ENCODE measurements at places on chromosomes 5 and 9.

- DNase-seq: no peak
Observed at GRCh38 chr9:1261266-1261665, 211.1 kb downstream of the DMRT2 start.

- no peak for DNase-seq
Observed at GRCh38 chr5:103424026-103424425, 138.6 kb downstream of the NUDT12 start.

- no peak for DNase-seq
Observed at GRCh38 chr5:29930316-29930715, 1263.2 kb upstream of the CDH6 start.

- no peak for DNase-seq
Observed at GRCh38 chr5:160221082-160221481, 8.2 kb upstream of the FABP6 start.

- DNase-seq: no peak
Observed at GRCh38 chr5:2200261-2200950, 317.7 kb upstream of the IRX4 start.

DNA sequence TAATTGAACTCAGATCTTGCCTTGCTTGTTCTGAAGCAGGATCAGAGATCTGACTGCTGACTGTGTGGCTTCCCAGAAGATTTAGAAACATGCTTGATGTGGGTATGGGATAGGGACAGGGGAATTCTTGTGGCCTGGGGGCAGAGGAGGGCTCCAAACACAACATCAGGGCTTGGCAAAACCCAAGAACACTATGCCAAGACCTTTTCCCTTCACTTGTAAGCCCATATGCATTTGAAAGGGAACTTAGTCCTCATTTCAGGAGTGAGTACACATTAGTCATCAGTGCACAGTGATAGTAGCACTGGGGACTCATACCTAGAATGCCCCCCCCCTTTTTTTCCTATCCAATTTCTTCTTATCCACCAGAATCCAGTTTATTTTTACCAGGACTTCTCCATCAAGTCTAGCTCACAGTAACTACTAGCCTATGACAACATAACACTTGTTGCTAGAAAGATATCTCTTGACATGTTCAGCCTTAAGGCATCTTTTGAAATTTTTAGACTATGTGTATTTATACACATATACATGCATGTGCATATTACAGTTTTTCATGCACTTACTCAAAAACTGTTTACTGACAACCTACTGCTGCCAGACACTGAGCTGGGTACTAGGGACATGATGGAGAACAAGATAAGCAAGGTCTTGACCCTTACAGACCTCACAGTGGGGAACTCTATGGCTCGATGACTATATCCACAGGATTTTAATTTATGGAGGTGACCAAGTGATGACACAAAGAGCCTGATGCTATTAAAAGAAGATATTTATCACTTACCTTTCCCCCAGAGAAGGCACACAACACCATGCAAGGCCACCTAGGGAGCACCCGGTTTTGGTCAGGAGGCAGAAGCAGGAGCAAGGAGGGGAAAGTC is 158.3 kb upstream of the MAP3K1 start:
- DNase-seq: no peak

DNA sequence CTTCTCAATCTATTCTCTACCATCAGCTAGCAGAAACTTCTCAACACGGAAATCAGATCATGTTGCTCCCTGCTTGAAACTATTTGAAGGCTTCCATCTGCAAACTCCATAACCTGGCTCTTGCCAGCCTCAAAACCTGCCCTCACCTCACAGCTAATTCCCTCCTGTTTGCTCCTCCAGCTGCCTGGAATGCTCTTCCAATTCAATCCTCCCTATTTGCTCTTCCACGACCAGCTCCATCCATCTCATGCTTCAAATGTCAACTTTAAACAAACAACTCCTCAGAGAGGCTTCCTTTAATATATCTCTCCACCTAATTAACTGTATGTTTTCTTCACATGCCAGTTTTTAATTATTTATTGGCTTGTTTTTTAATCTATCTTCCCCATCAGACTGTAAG is 1.5 kb downstream of the PLAA start:
- no peak for DNase-seq

- no peak for DNase-seq
Observed at GRCh38 chr5:116709082-116709481, 134.5 kb upstream of the SEMA6A start.

DNA sequence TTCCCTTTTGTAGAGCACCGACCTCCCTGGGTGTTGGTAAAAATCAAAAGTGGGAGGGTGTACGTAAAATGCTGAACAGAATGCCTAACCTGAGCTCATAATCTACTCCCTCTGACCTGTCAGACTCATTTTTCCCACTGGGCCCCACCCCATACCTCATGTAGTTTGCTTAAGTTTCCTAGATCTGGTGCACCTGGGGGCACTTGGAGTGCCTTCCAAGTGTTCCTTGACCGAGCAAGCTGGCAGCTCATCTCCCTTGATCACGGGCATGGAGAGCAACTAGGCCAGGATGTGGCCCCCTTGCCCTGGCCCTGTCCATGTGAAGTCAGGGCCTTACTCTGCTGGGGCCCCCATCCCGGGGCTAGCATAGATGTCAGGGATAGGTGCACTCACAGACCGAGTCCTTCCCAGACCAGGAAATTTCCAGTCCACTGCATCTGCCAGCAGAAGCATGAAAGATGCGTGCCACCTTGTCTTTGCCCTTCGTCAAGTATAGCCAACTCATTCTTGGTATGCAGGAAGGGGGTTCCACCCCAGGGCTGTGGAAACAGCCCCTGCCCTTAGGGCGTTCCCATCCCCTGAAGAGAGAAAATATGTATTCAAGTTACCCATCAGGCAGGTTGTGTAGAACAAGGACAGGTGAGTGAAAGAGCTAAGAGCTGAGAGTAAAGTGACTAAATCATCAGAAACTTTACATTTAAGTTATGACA is 41.9 kb downstream of the SLC22A5 start:
- DNase-seq: no peak

- DNase-seq: no peak
Observed at GRCh38 chr9:23621188-23621587, 204.9 kb downstream of the ELAVL2 start.

DNA sequence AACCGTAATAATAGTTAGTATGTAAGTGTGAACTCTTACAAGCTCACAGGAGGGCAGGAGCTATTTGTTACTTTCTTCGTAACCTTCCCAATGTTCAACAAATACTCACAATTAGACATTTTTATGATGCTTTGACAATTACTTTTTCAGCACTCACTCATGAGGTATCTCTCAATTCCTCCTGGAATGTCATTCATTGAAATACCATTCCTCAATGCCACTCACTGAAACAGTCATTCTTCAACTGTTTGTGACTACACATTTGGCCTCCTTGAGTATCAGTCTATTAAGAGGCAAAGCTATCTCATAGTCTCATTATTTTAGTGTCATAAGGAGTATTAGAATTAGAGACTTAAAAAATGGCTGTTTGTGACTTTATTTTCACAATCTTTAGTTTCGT is 734.1 kb upstream of the DMAC1 start:
- DNase-seq: no peak
